ENCODE measurements at places on chromosomes 5 and 9.

GRCh38 chr5:80149161-80149609 lies 106.7 kb downstream of the SERINC5 start:
- DNase-seq: no peak

GRCh38 chr5:170182491-170182890 lies 50.3 kb upstream of the C5orf58 start:
- no peak for DNase-seq

GRCh38 chr9:13832446-13832845 lies 481.5 kb downstream of the NFIB start:
- DNase-seq: no peak

GRCh38 chr9:16138561-16139491 lies 586.0 kb downstream of the CCDC171 start:
- no peak for DNase-seq

- no peak for DNase-seq
Measured at GRCh38 chr5:167561796-167562195, 729.6 kb upstream of the WWC1 start.

GRCh38 chr9:88794100-88794499 lies 197.2 kb upstream of the S1PR3 start:
- no peak for DNase-seq

- no peak for DNase-seq
Measured at GRCh38 chr5:2143646-2144353, 261.1 kb upstream of the IRX4 start.

GRCh38 chr9:93343663-93344062 lies 107.8 kb upstream of the FAM120A start:
- no peak for DNase-seq

DNA sequence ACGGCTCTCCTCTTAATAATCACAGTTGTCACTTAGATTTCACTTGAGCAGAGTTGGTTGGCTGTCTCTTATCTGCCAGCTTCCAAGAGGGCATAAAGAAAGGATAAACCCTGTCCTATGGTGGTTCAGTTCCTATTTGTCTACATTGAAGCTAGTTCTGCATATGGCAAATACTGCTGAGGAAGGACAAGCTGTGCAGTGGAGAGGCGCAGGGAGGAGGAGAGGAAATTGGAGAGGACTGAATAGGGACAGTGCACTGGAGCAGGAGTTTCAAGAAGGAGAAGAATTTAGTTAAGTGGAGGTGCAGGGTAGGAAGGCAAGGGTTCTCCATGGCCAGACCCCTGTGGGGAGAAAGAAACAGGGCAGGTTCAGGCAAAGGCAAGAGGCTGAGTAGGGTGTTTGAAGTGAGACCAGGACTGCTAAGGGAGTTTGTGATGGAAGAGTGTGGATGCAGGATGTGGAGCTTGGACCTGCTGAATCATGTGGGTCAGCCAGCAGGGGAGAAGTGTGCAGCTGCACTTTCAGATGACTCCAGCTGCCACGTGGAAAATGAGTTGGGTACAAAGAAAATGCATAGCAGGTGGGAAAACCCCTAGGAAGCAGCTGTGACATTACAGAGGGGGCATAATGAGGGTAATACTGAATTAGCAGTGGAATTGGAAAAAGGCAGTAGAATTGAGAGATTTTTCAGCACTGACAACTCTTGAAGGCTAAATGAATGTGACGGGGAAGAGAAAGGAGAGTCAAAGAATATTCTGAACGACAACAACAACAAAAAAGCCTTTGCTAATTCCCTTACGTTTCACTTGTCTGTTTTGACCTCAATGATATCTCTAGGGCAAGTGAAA lies 66.8 kb downstream of the MAMDC2 start:
- DNase-seq: no peak

DNA sequence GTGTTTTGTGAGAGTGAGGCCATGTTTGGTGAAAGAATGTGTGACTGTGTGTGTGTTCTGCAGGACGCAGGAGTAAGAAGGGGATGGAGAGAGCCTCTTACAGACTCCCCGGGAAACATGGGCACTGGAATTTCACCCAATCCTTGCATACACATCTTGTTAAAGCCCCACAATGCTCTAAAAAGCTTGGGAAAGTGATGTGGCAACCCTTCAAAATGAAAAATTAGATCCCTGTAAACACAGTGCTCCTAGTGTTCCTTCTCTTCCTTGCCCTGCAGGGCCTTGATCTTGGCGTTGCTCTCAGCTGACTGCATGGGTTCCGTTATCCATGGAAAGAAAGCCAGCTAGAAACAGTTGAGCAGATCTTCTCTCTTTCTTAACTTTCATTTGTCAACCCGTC lies 701.7 kb downstream of the SEMA5A start:
- DNase-seq: no peak

- no peak for DNase-seq
Measured at GRCh38 chr5:126274076-126274762, 149.0 kb upstream of the GRAMD2B start.

- peak; percentile 79 for DNase-seq
Measured at GRCh38 chr5:151150471-151151262, 6.9 kb downstream of the ANXA6 start.

DNA sequence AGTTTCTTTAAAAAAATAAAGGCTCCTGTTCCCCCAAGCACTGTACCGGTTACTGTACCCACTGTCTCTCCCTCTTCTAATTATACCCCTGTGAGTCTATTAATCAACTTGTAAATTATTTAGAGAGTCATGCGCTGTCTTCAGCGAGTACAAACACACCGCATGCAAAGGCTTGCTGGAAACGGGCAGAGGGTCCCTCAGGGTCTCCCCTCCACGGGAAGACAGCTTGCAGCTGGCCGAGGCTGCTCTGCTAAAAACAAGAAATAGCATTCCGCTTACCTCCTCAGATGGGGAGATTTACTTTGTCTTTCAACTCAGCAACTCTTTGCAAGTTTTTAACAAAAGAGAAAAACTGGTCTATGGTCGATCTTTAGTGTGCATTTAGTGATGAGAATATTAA lies 71.8 kb downstream of the AK8 start:
- DNase-seq: no peak

Measured in T-cell (primary cell).